Activated T-cell treated with anti-CD3 and anti-CD28 coated beads, Interleukin-2, amount 50 U/mL, for 4 hours (primary cell): ENCODE measurements at places on chromosomes 7 and 10.

GRCh38 chr10:62380016-62380415 lies 5.8 kb downstream of the ZNF365 start:
- no peak for DNase-seq

DNA sequence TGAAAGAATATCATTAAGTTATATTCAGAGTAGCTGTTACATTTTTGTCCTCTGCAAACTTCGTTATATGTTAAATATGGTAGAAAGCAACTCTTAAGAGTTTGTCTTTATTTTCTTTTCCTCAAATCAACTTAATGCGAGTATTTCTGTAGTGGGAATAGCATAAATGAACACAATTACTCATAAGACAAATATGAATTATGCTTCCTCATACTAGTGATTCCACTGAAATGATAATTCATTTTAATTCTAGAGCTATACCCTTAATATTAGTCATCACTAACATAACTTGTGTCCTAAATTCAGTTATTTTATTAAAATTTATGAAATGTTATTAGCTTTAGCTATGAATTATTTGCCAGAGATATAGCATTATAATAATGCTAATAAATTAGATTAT lies 820.6 kb upstream of the KCND2 start:
- no peak for DNase-seq

GRCh38 chr7:103637726-103638125 lies 191.7 kb upstream of the SLC26A5 start:
- DNase-seq = no peak

DNA sequence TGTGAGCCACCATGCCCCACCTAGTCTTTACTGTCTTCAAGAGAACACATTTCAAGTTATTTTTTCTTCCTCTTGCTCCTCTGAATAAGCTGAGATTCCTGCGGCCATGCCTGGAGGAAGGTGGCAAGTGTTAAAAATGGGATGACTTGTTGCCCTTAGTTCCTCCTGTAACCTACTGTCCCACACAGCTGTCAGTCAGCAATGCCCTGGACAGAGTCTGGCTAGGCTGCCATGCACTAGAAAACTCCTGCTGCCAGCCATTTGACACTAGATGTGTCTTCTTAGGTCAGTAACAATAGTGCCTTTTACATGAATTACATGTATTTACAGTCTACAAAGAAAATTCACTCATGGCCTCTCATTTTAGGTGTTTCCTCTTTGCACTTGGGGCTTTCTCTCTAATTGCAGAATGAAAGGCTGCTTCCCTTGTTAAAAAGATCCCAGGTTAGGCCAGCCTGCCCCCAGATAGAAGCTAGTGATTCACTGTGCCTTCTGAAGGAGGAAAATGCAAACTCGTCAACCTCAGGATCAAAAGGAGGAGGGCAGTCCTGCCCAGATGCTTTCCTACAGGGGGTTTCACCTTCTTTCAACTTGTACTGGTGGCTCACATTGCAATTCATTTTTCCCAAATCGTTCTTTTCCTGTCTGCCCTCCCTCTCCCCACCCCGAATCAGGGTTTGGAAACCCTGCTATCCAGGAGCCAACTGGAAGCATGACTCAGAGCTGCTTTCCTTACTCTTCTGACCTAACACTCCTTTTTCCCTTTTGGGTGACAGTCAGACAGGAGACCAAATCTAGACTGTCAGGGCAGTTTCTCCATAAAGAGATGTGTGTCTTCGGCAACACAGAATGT lies 136.6 kb downstream of the SPAG6 start:
- no peak for DNase-seq

GRCh38 chr7:150799741-150800580 lies at the start of gene TMEM176B:
TMEM176B (minus strand) TSS chr7:150800364; CDS start chr7:150796569, 3,795 bp downstream.
- DNase-seq = no peak

- no peak for DNase-seq
Observed at GRCh38 chr10:7417103-7417623, 6.3 kb upstream of the SFMBT2 start.

GRCh38 chr10:101019440-101019703 lies 11.6 kb downstream of the PDZD7 start:
- no peak for DNase-seq

DNA sequence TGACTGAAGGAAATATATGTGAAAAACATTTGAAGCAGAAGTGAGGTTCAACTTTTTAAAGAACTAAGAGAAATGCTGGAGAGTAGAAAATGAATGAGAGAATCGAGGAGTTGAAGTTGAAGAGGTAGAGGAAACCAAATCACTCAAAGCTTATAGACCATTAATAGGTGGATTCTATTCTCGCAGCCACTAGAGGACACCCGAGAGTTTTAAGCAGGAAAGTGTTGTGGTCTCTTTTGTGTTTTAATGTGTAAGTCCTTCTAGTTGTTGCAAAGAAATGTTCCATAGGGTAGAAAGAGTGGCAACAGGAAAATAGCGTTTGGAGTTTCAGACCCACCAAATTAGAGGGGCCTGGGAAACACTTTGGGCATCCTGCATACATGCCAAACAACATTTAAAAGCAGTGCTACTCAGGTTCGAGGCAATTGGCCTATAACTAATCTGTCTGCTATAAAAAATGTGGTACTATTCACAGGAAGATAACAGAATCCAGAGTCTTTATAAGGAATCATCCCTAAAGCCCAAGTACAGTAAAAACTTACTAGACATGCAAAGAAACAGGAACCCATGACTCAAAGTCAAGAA lies 75.3 kb upstream of the TAS2R16 start:
- no peak for DNase-seq

DNA sequence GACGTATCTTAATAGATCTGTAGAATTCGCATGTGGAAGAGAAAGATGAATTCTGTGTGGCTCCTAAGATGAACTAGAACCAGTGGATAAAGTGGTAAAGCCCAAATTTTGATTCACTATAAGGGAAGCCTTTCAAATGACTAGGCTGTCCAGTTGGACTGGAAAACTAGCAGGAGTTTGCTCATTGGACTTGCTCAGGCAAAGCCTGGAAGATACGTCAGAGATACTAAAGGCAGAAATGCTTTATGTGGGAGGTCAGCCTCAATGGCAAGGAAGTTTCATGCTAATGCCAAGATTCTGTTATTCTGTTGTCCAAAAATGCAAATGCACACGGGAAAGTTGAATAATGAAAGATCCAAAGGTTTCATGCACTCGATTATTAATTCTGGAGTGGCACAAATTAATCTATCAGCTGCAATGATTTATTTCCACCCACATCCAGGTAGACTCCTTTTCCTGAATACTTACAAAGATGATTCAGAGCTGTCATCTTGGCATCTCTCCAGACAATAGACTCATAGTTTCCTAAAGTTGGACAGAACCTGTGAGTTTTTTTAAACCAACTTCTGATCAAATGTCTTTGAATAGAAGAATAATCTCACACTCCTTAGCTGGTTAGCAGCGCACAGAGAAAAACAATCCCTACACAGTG lies 20.5 kb upstream of the PPP1R3C start:
- no peak for DNase-seq

DNA sequence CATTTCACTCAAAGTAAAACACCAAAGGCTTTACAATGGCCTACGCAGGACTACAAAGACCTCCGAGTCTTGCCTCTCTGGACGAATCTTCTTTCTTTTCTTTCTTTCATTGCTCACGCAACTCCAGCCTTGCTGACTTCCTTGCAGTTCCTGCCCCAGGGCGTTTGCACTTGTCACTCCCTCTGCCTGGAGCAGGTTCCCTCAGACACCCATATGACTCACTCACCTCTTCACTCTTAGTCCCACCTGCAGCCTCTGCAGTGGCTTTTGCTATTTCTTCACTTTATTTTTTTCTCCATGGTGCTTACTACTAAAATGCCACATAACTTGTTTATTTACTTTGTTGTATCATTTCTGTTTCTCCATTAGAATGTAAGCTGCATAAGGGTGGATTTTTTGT lies 33.1 kb downstream of the GHRHR start:
- DNase-seq = no peak

GRCh38 chr10:98307916-98308541 lies 40.0 kb upstream of the LOXL4 start:
- no peak for DNase-seq

DNA sequence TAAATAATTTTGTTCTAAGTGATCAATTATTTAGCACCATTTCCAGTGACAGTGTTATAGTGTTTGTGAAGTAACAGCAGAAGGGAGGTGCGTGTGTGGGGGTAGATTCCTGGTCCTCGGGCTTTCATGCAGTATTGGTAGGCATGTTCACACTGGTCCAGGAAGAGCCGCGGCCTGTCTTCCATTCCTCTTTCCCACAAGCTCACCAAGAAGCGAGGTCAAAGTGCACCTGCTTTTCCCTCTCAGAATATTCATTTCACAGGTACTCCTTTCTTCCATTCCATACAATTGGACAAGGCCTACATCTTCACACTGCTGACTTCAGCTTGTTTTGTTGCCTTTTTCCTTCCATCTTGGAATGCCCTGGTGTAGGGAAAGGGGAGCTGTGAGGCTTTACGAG lies 151.8 kb upstream of the CELF2 start:
- DNase-seq = no peak

- no peak for DNase-seq
Observed at GRCh38 chr7:3427957-3428356, 126.9 kb downstream of the SDK1 start.

GRCh38 chr10:3362394-3362793 lies 189.8 kb upstream of the PITRM1 start:
- no peak for DNase-seq
